ENCODE measurements at places on chromosomes 7 and 10.

GRCh38 chr10:126783806-126784557 is 113.5 kb upstream of the C10orf90 start:
- DNase-seq: no peak

DNA sequence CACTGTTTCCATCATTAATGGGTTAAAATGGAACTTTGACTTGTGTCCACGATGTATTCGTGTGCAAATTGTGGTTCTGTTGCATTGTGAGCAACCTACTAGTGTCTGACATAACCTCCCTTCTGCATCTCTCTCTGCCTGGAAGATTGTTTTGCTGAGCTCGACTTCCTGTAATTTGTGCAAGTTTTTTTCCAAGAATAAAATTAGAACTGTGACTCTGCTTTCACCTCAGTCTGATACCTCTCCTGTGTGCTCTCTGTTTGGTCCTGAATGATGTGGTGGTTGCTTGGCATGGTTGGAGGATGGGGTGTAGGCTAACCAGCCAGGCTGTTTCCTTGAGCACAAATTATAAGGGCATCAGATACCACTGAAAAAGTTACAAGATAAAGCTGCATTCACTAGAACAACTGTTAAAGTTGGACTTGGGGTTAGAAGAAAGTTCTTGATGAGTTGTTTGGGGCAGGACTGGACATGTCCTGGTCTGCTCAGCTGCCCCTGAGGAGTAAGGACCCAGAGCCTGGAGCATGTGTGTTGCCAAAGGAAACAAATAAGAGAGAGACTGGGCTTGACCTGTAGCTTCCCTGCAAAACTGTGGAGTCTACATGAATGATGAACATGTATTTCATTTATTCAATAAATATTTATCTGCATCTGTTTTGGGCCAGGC is 1.9 kb upstream of the VOPP1 start:
- DNase-seq: no peak

- no peak for DNase-seq
Measured at GRCh38 chr10:122051609-122052385, 62.8 kb downstream of the TACC2 start.

GRCh38 chr10:129873351-129873750 is 90.7 kb downstream of the EBF3 start:
- no peak for DNase-seq

DNA sequence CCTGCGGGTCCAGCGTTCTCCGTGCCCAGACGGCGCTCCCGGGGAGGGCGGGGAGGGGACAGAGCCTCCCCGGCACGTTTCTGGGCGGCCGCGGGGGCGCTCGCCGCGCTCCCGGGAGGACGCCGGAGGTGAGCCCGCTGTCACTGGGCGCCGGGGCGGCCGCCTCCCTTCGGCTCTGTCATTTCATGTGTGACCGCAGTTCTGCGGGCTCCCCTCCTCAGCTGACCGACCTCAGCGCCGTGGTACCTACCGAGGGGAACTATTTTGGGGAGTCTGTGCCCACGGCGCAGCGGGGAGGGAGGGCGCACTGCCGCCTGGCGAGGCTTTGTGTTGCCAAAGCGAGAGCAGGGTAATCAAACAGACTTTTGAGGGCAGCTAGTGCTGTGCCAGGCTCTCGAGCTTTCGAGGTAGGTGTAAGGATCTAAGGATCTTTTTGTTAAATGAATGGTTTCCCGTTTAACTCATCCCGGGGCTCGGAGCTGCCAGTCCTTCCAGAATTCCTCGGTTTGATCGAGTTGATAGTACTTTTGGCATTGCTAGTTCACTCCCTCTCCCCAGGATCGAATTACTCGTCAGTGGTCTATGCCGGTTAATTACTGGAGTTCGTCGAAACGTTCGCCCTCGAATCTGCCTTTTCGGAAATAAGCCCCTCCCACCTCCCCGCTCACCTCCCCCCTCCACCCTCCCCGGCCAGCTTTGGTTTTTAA is 1.9 kb downstream of the ARID5B start:
- peak; percentile 87 for DNase-seq

DNA sequence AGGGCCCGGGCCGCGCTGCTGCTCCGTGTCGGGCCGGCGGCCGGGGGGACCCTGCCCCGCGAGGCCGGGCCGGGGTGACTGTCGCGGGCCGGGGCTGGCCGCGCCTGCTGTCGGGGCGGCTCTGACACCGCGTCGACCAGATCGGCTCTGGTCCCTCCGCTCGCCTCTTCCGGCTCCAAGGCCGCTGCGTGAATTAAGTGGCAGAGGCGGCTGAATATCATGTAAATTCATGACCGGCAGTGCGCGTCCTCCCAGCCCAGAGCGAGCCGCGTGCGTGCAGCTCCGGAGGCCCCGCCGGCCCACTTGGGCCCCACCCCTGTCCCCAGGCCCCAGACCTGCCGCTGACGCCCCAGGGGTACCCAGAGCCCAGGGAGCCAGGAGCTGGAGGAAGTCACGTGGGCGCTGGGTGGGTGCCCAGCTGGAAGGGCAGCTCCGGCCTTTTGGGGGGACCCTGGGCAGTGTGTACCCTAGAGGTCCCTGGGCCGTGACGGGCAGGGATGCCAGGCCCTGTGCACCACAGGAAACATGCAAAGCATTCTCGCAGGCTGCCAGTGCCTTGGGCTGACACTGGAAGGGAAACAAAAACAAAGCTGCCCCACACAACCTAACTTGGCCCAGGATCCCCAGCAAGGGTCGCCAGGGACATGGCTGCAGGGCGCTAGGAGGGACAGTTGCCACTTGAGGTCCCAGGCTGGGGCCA is 584.0 kb upstream of the MKI67 start:
- DNase-seq: no peak

GRCh38 chr7:128738570-128739047 is 550 bp upstream of the CALU start:
- no peak for DNase-seq

GRCh38 chr7:140542228-140542603 is 62.9 kb upstream of the MKRN1 start:
- no peak for DNase-seq

GRCh38 chr10:84262190-84262956 is 17.5 kb downstream of the RGR start:
- peak; percentile 42 for DNase-seq

- no peak for DNase-seq
Measured at GRCh38 chr7:101861218-101861775, 43.9 kb downstream of the CUX1 start.

- DNase-seq: no peak
Measured at GRCh38 chr7:36881233-36881874, 157.1 kb upstream of the AOAH start.

GRCh38 chr10:79434821-79435251 is 10.6 kb downstream of the ZCCHC24 start:
- no peak for DNase-seq

DNA sequence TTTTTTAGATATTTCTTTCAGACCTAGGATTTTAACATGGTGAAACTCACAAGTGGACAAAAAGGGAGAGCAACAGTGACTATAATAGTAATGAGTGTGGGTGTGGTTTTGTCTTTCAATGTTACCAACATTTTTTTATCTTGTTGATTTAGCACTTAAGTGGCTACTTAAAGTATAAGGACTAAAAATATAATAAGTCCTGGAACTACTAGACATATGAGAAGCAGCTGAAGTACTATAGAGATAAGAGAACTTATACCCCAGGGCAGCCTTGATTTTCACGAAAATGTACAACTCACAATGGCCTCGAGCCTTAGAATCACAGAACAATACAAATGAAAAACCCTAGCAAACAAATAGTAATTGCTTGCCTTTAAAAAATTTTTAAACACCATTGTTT is 1151.8 kb downstream of the TYW1 start:
- no peak for DNase-seq

Measured in activated CD8-positive, alpha-beta memory T cell treated with anti-CD3 and anti-CD28 coated beads for 24 hours (primary cell).